Jurkat, Clone E6-1 (cell line): ENCODE measurements at places on chromosomes 6 and 20.
A peak's percentile ranks its signal among the peaks of the same experiment; 100 is the strongest.

GRCh38 chr6:18155864-18156421 lies 721 bp downstream of the KDM1B start:
- peak; percentile 54 for DNase-seq

- no peak for DNase-seq
Measured at GRCh38 chr6:33490198-33490597, 35.8 kb downstream of the ZBTB9 start.

- no peak for DNase-seq
Measured at GRCh38 chr6:28675600-28675999, 149.9 kb downstream of the GPX5 start.

DNA sequence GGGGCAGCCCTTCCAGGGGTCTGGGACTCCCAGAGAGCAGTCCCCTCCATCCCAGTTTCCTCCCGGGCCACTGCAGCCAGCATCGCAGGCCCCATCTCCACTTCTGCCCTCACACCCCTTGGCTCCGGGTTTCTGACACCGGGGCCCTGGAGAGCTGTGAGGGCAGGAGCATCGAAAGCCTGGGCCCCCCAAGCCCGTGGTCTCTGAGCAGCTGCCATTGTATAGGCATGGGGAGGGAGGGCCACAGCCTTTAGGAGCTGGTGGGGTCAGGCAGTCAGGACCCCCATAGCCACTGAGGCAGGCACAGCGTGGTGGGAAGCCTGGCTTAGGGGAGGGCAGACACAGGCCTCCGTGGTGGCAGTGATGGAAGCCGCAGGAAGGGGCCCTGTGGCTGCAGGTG lies 9.7 kb upstream of the GPSM3 start:
- DNase-seq, result no peak

GRCh38 chr20:29119141-29119540 lies 2138.3 kb upstream of the DEFB115 start:
- DNase-seq, result no peak

- no peak for DNase-seq
Measured at GRCh38 chr20:2234598-2235191, 61.1 kb upstream of the TGM3 start.

GRCh38 chr20:6333110-6333509 lies 210.3 kb upstream of the FERMT1 start:
- DNase-seq, result no peak

- no peak for DNase-seq
Measured at GRCh38 chr6:16594849-16595248, 166.4 kb downstream of the ATXN1 start.

DNA sequence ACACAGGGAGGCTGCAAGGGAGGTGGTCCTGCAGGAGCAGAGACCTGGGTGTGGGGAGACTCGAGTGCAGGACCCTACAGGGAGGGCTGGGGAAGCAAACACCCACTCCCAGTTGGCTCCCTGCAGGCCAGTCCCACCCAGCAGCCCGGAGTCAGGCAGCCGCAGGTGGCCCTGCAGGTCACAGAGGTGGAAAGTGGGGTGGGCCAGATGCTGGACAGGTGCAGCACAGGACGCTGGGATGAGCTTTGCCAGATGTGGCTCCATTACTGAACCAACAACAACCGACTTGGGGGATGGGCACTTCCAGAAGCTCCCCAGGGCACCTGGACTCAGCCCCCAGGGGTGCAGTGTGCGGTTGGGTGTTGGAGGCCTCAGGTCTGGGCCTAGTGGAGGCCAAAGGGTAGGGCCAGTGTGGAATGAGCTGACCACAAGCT lies 26.6 kb upstream of the MYT1 start:
- DNase-seq, result no peak

DNA sequence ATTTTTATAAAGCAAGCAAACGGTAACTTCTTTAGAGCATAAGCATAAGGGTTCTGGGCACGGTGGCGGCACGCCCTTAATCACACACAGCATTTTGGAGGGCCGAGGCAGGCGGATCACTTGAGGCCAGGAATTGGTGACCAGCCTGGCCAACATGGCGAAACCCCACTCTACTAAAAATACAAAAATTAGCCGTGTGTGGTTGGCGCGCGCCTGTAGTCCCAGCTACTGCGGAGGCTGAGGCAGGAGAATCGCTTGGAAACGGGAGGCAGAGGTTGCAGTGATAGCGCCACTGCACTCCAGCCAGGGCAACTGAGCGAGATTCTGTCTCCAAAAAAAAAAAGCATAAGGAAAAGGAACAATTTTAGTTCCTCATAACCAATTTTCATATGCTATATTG lies 2.6 kb downstream of the SENP6 start:
- DNase-seq, result no peak

DNA sequence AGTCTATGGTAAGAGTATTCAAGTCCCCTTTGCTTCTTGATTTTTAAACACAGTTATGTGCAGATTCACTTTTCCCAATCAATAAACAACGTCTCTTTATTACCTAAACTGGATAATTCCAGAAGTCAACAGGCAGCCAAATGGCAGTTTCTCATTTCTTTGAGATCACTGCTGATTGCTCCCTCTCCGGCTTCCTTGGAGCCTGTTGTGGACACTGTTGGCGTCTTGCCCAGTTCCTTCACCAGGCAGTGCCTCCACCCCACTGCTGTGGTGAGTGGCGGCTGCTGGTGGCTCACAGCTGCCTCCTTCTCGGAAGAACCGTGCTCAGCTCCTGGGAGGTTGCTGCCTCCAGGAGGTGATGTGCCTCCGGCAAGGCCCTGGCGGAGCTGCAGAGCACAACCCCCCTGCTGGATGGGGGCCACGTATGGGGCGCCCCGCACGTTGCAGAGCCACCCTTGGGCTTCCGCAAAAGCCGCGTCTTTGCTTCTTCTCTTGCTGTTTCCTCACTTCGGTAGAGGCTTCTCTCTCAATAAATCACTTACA lies 105.1 kb upstream of the CNKSR3 start:
- DNase-seq, result no peak

- DNase-seq, result no peak
Measured at GRCh38 chr6:137465378-137466009, 28.7 kb downstream of the OLIG3 start.

DNA sequence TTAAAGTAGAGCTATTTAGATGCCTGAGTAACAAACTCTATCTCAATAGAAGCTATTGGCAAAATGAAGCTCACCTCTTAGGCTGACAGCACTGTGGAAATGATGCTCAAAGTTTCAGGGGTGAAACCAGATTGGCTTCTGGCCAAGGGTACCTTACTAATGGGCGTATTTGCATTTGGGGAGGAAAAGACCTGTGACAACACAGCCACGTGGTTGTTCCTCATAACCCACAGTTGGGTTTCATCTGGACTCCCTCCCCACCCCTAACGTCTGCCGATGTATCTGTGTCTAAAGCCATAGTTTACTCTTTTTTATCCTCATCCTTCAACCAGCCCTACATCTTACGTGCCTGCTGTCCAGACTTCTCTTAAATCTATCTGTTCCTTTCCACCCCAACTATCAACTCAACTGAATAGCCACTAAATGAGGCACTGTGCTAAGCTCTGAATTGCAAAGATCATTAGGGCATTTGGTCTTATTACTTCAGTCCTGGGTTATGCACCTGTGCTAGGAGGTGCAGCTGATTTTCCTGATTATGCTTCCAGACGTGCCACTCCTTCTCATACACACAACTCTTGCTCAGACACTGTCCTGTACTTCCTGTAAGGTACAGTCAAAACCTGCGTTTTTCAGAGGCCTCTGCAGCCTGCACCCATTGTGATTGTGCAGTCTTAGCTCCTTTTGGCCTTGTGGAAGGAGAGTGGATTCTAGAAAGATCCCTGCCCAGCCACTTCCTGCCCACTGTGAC lies 80.6 kb upstream of the ARMC2 start:
- no peak for DNase-seq

DNA sequence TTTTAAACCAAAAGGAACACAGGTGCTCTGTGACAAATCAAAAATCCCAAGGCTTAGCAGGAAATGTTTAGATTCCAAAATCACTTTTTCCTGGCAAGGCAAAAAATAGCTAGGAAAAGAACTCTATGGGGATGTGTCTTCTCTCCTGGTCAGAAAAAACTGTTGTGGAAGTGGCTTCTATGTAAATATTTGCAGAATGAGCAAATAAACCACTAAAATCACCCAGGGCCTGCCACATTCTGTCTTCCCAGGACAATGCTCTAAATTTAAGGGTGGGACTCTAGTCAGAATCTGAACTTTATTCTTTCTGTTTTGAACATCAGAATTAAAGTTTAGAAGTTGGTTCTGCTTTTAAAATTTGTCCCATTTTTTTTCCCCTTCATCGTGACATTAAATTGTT lies 29.3 kb downstream of the GCM1 start:
- no peak for DNase-seq

DNA sequence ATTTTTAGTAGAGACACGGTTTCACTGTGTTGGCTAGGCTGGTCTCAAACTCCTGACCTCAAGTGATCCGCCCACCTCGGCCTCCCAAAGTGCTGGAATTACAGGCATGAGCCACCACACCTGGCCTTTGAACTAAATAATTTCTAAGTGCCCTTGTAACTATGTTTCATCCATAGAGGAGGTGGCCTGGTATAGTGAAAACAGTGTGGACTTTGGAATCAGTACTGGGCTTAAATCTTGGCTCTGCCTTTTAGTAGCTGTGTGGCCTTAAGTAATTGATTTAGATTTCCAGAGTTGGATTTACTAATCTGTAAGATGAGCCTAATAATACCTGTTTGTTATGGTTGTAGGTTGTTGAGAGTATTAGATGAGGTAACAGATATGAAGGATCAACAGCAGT lies 14.2 kb upstream of the TGM3 start:
- no peak for DNase-seq

GRCh38 chr6:148750838-148751792 lies 4.3 kb downstream of the UST start:
- no peak for DNase-seq

DNA sequence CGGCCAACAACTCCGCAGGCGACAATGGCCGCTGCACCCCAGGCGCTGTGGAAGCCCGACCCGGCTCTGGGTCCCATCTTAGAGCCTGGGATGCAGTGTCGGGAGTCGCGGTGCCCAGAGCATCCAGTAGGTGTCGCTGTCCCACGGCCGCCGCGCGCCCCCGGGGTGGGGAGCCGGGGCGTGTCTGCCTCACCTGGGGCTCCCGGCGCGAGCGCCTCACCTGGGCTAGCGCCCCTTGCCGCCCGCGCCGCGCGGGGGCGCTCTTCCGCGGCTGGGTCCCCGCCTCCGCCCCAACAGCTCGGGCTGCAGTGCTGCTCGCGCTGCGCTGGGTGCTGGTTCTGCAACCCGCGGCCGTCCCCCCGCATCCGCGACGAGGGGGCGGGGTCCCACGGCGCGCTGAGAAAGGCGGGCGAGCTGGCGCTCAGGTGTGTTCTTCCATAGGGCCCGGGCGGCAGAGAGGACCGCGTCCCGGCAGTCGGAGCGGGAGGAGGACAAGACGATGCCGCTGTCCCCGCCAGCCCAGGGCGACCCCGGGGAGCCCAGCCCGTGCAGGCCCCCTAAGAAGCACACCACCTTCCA lies at the start of gene CRYBG1:
CRYBG1 (plus strand) TSS at position 308 of the 579 bp plus-strand sequence; CDS start at position 500, 192 bp downstream.
- DNase-seq, result no peak

DNA sequence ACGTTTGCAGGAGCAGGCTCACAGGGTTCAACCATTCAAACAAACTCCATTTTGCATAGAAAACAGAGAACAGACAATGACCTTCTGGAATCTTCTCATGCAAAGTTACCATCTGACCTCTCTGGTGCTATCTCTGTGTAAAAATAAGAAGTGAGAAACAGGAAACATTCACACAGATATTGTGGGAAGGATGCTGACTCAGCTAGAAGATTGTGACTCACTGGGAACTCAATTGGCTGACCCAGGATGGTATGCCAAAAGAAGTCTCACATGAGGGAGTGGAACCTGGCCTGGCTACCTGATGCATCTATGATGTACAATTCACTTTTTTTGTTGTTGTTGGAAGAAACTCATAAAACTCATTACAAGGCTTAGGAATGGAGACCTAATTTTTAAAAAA lies 61.1 kb upstream of the TBX18 start:
- no peak for DNase-seq

GRCh38 chr6:124924333-124924759 lies 37.9 kb upstream of the RNF217 start:
- no peak for DNase-seq

DNA sequence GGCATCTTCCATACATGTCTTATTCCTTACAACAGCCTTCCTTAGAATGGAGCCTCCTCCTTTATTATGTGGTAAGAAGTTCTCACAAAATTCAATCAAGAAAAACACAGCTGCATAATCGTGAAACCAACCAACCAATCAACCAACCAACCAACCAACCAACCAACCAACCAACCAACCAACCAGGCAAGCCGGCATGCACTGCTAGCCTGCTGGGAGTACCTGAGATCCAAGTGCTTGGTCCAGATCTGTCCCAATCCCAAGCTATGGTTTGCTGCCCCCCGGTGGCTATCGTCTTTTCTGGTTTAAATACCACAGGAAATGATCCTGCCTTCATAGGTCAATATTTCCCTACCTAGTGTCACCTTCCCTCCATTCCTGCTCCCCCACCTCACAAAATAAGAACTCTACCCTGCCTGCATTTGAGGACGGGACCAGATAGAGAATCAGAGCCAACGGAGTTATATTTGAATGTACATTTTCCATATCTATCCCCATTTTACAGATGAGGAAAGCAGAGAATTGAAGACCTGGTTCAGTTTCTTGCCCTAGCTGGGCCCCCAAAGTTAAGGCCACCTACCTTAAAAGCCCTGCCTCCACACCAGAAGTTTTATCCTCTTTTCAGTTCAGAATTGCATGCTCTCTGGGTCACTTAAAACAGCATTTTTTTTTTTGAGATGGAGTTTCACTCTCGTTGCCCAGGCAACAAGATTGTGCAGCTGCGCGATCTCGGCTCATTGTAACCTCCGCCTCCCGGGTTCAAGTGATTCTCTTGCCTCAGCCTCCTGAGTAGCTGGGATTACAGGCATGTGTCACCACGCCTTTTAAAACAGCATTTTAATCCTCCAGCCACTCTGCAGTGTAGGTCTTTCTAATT lies 27.1 kb downstream of the RAB44 start:
- peak; percentile 18 for DNase-seq

- peak; percentile 55 for DNase-seq
Measured at GRCh38 chr6:110334423-110335180, 23.5 kb downstream of the METTL24 start.

- no peak for DNase-seq
Measured at GRCh38 chr20:40813029-40813431, 124.0 kb upstream of the MAFB start.

- no peak for DNase-seq
Measured at GRCh38 chr20:60170116-60170515, 211.9 kb downstream of the CDH26 start.

GRCh38 chr6:116485559-116486184 lies 24.5 kb downstream of the CALHM6 start:
- no peak for DNase-seq

- no peak for DNase-seq
Measured at GRCh38 chr6:6152060-6152459, 145.3 kb upstream of the NRN1 start.

- DNase-seq, result peak; percentile 81
Measured at GRCh38 chr20:33689973-33690372, 3.8 kb upstream of the E2F1 start.

GRCh38 chr20:9493803-9494202 lies 20.6 kb upstream of the LAMP5 start:
- DNase-seq, result no peak

- no peak for DNase-seq
Measured at GRCh38 chr20:43948455-43948854, 33.8 kb downstream of the TOX2 start.
